Activated T-cell treated with anti-CD3 and anti-CD28 coated beads, Interleukin-2, amount 50 U/mL, for 72 hours (primary cell): ENCODE measurements at places on chromosomes 5 and 9. TPM values are rescaled to one million over a fixed set of nuclear protein-coding genes. Genes with fewer than 3 reads are reported as not detected.

SV2C gene
- 0.19 TPM for total RNA-seq

IL13 gene
- 16.3 TPM for total RNA-seq

ORM2 gene
- total RNA-seq: not detected

ISOC1 gene
- total RNA-seq: 19.4 TPM

TAF11L5 gene
- total RNA-seq: not detected

- DNase-seq: no peak
Observed at GRCh38 chr5:73471654-73472053, 23.1 kb upstream of the FOXD1 start.

DNA sequence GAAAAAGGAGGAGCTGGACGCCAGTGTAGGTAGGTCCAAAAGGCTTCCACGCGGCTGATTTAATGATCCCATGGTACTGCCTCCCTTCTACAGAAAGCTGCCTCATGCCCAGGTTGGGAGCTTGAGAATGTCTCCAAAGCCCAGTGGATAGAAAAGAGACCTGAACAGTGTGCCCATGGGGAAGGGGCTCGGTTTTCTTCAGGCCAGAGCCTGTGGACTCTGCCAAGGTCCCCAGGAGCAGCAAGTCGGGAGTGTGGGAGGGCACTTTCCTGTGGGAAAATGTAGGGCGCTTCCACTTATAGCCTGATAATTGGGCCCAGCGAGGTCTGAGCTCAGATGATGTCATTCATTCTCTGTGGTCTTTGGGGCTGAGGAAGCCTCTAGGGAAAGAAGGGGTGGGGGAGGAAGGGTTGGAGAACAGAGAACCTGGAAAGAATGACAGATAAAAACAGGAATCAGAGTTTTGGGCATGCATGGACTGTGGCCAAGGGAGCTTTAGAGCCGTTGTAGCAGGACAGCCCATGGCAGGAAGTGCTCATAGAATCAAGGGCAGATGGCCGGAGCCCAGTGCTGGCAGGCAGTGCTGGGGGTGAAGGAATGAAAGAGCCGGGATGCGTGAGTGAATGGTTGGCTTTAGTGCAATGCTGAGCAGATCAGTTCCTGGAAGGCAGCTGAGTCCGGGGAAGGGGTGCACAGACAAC is 42.5 kb upstream of the SH3PXD2B start:
- no peak for DNase-seq

DNA sequence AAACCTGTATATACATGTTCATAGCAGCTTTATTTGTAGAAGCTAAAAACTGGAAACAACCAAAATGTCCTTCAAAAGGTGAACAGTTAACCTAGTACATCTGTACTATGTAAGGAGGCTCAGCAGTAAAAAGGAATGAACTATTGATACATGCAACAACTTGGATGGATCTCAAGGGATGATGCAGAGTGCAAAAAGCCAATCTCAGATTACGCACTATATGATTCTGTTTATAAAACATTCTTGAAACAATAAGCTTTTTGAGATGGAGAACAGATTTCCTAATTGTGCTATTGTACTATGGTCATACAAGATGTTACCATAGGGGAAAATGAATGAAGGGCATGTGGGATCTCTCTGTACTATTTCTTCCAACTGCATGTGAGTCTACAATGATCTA is 88.9 kb downstream of the PAM start:
- no peak for DNase-seq

- no peak for DNase-seq
Observed at GRCh38 chr5:177545487-177546257, 8.7 kb downstream of the FAM193B start.

- DNase-seq: no peak
Observed at GRCh38 chr5:60352992-60353599, 346.9 kb downstream of the DEPDC1B start.

DNA sequence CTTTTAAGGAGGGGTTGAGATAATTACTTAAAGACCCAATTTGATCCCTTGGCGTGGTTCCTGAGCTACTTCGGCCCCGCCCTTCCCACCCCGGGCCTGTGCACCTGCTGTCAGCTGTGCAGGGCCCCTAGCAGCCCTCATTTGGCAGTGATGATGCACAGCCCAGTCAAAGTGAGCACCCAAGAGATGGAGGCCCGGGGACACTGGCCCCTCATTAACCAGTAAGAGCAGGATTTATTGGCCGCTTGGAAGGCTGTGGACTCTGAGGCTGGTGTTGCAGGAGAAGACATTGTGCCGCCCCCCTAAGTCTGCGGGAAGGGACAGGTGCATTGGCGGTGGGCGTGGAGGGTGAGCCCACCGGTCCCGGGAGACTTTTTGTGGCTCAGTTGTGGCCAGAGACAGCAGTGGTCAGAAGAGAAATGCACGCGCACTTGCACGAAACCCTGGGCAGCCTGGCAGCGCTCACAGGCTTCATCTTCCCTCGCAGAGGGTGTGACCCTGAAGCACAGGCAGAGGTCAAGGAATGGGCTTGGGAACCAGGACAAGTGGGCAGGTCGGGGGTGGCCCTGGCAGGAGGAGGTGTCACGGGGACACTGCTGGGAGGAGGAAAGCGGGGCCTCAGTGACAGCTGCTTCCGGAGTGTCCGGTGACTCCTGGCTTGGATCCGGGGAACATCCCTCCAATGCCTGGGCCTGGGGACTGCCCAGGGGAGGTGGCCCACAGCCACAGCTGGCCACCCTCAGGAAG is 74.0 kb upstream of the RXRA start:
- no peak for DNase-seq

GRCh38 chr5:142545650-142546322 is 140.1 kb downstream of the FGF1 start:
- DNase-seq: no peak
